Renal pelvis (tissue), 12 donors: ENCODE measurements at places on chromosomes 7 and 10.

- no peak for DNase-seq
Observed at GRCh38 chr7:73683788-73684693, 644 bp downstream of the BUD23 start.

- no peak for DNase-seq
Observed at GRCh38 chr7:2014391-2015241, 218.1 kb downstream of the MAD1L1 start.

- no peak for DNase-seq
Observed at GRCh38 chr10:36119455-36119854, 477.4 kb upstream of the FZD8 start.

- DNase-seq = no peak
Observed at GRCh38 chr10:67602268-67602950, 93.6 kb downstream of the CTNNA3 start.

GRCh38 chr7:74173491-74173865 lies 678 bp upstream of the EIF4H start:
- DNase-seq = no peak

- DNase-seq = no peak
Observed at GRCh38 chr10:35592441-35592840, 12.7 kb upstream of the GJD4 start.

- DNase-seq = no peak
Observed at GRCh38 chr10:95789902-95790301, 33.9 kb downstream of the ENTPD1 start.

GRCh38 chr7:95840953-95841950 lies 68.9 kb downstream of the DYNC1I1 start:
- DNase-seq = no peak

GRCh38 chr7:81394029-81394428 lies 375.8 kb downstream of the HGF start:
- DNase-seq = no peak

GRCh38 chr10:43870968-43871439 lies 222.3 kb upstream of the ZNF32 start:
- DNase-seq = no peak

GRCh38 chr7:156566812-156567549 lies 73.6 kb upstream of the RNF32 start:
- DNase-seq = no peak

DNA sequence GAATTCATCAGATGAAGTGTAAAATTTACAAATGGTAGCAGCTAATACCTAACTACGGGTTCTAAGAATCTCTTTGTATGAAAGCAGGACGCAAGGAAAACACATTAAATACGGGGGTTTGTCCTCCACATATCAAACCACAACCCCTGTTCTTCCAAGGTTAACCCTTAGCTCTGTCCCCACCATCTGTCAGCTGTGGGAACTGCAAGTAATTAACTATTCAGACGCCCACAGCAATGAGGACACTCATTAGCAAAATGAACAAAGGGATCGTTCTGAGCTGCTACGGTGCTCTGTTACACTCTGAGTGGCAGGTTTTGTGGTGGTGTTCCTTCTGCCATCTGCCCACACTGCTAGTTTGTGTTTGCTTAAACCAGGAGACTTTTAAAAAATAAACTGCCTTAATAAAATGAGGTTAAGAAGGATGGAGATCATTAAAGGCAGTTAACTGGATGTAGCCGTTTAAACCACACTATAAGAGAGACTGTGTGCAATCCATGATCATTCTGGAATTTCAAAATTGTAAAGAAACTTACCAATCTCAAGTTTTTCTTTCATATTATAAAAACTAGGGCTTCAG lies 51.4 kb downstream of the C10orf67 start:
- DNase-seq = peak; percentile 44

DNA sequence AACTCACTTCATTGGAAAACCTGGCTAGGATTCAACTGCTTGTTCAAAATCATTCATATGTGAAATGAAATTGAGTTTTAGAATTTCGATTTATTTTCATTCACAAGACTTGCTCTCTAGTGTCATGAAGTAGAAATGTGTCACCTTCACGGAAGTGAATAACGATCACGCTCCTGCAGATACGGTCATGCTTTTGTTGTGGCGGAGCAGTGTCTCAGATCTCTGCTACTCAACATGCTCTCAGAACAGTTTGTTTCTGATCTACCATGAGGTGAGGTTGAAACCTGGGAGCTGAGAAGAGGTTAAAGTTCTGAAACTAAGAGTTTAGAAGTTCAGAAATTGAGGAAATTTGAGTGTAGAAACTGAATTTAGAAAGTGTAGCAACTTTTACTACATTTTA lies 13.8 kb upstream of the PITRM1 start:
- DNase-seq = no peak

- DNase-seq = no peak
Observed at GRCh38 chr10:114498413-114499111, 94.3 kb upstream of the AFAP1L2 start.

DNA sequence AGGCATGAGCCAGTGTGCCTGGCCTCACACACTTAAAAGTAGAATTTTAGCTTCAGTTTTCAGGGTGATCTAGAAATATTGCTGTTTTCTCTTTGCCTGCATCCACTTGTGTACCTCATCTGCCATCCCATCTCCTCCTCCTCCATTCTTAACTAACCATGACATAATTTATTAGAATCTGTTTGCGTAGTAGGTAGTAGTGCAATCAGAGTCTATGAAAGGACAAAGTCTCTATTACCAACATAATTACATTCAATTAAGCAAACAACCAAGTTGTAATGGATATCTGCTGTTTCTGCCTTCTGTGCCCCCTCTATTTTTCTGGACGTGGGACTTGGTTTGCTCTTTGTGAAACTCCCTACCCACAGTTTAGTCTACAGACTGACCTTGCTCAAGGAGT lies 72.9 kb downstream of the CDK14 start:
- DNase-seq = peak; percentile 36

DNA sequence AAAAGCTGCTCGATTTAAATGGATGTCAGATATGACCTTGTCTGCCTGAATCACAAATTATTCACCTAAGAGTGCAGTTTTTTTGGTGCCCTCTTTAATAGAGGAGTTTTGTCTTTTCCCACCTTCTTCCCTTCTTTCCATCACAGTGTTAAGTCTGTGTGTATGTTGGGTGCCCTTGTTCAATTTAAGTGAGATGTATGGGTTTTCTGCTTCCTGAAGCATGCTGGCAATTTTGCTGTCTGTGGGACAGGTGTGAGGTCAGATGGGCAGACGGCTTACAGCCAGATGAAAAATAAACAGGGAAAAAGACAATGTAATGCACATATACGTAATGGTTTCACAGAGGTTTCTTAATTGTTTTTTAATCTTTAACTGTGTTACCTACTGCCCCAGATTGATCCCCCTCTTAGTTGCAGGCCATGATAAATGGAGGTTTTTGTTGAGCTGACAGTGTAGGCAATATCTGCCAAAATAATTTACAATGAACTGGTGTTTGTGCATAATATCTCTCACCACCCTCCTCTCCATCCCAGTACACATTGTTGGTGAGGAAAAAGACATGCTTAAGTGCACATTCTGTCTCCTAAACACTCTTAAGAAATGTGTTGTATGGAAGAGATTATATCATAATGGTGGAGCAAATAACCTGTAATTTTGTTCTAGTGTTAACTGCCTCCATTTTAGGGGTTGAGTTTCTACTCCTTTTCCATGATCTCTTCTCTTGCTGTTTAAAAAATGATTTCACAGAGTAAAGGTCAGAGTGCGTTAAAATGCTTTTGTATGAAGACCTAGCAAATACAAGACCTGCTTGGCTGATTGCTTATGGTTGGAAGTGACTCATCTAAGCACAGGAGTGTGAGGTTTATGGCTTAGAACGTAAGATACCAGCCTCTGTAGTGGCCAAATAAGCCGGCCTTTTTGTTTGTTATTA lies 123.9 kb downstream of the LRRC4 start:
- DNase-seq = no peak

- peak; percentile 5 for DNase-seq
Observed at GRCh38 chr7:33874943-33875342, 30.4 kb upstream of the BMPER start.

- DNase-seq = no peak
Observed at GRCh38 chr7:84697506-84697905, 489.4 kb downstream of the SEMA3D start.

DNA sequence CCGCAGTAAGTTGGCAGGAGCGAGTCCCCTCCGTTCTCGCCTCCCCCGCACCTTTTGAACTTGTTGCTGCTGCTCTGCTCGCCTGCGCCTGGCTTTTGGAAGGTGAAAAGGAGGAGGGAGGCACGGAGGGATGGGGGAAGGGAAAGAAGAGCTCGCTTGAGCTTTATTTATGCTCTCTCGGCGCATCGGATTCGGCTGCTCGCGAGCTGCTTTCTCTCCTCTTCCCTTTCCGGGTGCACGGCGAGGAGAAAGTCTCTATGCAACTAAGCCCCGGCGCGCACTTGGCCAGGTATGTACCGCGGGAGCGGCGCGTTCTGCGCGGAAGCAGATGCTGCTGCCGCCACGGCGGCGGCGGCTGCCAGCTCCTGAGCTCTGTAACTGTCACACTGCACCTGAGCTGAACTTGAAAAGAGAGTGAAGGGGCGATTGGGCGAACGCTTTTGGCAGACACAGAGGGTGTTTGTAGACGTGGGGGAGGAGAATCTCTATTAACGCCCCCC lies 551 bp downstream of the KCND2 start:
- DNase-seq = peak; percentile 40

GRCh38 chr10:62818426-62819011 lies 2.4 kb upstream of the EGR2 start:
- DNase-seq = peak; percentile 17

DNA sequence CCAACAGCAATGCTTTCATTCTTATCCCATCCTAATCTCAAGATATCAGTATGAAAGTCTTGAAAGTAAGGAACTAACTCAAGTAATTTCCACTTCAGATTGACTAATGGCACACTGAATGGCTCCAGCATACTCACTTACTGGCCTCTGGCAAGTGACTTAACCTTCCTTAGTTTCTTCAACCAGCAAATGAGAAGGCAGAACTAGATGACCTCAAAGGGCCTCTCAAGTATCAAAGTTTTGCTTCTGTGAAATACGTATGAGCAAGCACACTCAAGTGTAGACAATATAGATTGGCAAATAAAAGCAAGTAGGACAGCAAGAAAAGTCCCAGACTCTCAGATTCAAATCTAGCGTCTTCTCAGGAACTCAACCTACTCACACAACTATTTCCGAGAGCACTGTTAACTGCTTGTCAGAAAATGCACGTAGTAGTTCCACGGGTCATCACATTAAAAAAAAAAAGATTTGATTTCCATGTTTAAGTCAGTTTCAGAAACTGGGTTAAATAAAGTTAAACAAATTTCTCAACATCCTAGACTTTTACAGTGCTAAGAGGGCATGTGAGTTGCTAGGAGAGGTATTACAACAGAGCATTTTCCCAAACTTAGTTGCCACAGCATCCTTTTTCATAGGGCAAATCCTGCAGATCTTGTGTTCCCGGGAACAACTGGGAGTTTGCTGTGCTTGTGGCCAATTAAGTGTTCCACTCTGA lies 276.9 kb upstream of the KLF14 start:
- DNase-seq = no peak

DNA sequence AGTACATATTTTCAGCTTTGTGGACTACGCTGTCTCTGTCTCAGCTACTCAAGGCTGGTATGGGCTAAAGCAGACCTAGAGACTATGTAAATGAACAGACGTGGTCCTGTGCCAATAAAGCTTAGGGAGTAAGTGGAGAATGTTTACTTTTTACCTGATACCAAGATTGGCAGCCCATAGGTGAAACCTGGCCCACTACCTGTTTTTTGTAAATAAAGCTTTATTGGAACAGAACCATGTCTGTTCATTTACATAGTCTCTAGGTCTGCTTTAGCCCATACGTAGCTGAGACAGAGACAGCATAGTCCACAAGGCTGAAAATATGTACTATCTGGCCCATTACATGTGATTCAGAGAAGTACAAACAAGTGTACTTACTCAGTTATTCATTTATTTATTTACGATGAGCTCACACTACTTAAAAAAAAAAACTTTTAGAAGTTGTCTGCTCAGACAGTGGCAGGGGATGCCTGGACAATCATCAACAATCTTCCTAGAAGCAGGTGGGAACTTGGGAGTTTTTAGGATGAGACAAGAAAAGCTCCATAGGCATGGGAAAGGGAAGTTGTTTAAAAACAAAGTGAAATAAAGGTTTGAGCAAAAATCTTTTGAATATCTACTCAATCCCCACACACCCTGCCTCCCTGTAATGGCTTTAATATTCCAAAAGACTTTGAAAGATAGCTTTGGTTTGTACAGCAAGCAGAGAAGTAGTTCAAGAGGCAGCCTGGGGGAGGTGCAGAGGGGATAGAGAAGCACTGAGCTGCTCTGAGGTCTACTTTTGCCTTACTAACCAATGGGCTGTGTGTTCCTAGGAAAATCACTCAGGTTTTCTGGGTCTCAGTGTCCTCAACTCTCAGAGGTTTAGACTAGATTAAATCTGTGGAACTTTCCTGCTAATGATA lies 114.4 kb upstream of the AFAP1L2 start:
- DNase-seq = no peak

DNA sequence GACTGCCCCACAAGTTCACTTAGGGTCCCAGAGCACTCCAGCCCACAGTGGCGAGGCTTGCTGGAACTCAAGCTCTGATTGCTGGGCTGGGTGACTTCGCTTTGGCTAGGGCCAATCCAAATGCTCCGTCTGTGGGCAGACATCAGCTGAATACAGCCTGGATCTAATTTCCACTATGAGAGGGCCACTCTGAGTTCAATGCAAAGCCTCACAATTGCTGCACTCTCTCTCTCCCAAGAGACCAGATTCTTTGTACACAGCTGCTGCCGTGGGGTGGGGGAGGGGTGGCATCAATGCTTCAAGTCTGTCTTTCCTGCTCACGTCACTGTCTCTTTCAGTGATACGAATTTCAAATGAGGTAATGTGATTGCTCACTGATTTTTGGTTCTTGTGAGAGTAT lies 47.3 kb upstream of the BPGM start:
- no peak for DNase-seq

DNA sequence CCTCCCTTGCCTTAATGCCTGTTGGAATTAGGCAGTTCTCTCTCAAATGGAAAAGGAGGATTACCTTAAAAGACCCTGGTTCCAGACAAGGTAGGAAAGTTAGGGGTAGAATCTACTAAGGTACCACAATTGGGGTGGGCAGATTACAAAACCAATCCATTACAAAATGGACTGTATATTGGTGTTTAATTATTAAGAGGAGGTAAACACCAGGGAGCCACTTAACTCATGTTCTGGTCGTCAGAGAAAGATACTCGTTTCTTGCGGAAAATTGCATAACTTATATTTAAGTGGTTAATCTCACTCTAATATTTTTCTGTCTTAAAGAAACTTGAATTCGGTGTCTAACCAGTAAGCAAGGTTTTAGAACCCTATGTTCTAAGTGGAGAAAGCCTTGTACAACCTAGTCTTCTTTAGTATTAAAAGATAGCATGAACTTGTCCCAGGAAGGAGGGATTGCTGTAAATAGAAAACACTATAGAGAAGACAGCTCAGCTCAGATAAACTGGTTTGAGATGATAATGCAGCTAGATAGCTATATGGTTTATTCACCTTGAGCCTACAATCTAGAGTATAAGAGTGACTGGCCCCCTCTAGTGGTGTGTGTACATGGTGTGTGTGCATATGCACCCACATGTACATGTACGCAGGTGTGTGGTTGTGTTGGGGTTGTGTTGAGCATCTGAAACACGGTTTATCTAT lies 58.0 kb upstream of the STRIP2 start:
- no peak for DNase-seq

- no peak for DNase-seq
Observed at GRCh38 chr10:51075873-51076229, 1.6 kb downstream of the PRKG1 start.

GRCh38 chr7:138981332-138982203 lies at the start of gene KIAA1549:
Gene KIAA1549, minus strand, starts transcription at chr7:138981389. Its CDS starts 120 bp downstream, at chr7:138981269.
- DNase-seq = peak; percentile 67

GRCh38 chr7:50867034-50867356 lies 84.3 kb upstream of the GRB10 start:
- no peak for DNase-seq

- DNase-seq = no peak
Observed at GRCh38 chr10:118213436-118213835, 128.7 kb downstream of the FAM204A start.
